ENCODE measurements at places on chromosomes 1 and 21.

- no peak for DNase-seq
Measured at GRCh38 chr1:85459290-85459689, 5.7 kb downstream of the DDAH1 start.

DNA sequence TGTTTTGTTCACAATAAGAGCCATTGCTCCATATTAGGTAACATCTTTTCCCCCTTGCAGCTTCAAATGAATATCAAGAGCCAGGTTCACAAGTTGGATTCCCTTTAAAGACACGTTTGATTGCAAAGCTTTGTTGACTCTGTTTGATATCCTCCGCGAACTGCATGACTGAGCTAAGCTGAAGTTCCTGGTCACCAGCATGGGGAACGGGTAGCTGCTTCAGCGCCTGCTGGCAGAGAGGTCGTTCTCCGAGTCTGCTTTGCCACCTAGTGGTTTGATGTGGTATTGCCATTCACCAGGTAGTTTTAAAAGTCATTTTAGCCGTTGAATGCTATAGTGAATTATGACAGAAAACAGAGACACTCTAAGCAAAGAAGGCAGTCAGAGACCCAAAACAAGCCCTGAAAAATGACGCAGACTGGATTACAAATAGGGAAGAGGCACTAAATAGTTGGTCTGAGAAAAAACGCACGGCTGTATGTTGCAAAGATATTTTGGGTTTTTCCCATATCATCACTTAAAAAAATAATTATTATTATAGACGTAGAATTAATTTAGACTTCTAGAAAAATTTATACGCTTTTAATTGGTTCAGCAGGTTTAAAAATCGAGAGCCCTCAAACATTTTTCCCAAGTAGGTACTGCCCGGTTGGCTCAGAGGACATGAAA, 193.5 kb upstream of the FMN2 start:
- DNase-seq = peak; percentile 85

DNA sequence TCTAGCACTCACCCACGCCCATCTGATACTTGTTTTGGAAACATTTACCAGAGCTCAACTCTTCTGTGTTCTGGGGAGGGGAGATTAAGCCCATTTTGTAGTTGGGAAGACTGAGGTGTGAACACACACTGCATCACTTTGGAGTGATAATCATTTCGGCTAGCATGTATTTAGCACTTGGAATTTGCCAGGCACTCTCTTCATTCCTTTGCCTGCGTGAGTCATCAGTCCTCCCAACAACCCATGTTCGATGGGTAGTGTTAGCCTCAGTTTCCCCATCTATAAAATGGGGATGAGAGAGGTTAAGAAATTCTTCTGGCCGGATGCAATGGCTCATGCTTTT, 182.8 kb upstream of the TMEM51 start:
- DNase-seq = no peak

DNA sequence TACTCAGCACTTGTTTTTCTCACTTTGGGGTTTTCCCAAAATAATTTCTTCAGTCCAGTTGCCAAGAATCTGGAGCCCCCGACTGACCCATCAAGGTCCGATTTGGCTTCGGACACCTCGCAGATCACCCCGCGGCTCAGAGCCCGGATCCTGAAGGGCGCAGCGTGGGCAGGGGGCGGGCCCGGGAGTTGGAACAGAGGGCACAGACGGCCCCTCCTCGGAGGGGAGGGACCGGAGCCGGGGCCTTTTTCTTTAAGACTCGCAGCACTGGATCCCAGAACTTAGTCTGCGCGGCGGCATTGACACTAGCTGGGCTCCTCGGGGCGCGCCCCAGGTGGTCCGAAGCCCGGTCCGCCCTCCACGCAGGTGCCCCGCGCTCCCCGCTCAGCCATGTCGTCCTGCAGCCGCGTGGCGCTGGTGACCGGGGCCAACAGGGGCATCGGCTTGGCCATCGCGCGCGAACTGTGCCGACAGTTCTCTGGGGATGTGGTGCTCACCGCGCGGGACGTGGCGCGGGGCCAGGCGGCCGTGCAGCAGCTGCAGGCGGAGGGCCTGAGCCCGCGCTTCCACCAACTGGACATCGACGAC, at the start of gene CBR3:
Gene CBR3 (plus strand): TSS at position 277 of the 588 bp plus-strand sequence. CDS start 114 bp downstream, at position 391.
- DNase-seq = peak; percentile 86

DNA sequence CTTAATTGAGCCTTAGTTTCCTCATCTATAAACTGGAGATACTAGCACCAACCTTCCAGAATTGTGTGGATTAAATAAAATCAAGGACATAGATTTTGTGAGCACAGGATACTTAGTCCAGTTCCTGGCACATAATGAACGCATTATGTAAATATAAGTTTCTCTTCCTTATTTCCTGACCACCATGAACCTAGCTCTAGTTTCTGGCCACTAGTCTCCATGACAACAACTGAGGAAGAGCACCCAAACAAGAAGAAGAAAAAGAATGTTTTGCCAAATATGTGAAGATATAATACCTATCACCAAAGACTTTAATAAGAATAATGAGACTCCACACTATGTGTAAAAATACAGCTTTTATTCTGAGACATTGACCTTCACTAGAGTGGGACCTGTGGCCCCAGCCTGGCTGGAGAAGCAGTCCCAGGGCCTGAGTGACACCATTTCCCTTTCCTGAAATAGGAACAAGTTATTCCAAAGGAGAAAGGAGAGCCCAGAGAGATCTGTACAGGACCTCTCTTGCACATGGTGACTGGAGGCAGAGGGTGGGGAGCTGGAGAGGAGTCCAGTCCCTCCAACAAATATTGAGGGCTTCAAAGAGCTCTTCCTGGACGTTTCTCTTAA, 940 bp upstream of the USF1 start:
- no peak for DNase-seq

DNA sequence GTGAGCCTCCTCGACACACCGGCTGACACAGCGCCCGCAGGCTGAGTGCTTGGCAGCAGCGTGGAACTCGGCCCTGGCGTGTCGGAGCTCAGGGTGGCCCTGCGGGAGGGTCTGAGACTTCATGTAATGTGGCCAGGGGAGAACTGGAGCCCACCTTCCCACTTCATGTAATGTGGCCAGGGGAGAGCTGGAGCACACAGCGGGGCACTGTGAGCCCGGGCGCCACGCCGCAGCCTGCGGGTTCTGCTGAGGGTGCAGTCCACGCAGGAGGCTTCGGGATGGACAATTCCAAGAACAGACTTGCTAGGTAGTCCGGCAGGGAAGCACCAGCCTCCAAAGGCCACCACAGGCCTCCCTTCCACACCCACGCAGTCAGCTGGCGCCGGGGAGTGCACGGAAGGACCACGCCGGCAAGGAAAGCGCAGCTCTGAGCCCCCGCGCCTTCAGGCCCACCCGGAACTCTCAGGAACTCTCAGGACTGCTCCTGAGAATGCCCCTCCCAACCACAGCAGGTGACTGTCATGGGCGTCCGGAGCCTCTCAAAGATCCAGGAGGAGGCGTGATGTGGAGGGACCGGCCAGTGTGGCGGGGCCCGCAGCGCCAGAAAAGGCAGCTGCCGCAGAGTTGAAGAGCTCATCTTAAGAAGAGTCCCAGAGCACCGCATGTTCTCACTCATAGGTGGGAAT, 19.3 kb upstream of the ADARB1 start:
- no peak for DNase-seq

DNA sequence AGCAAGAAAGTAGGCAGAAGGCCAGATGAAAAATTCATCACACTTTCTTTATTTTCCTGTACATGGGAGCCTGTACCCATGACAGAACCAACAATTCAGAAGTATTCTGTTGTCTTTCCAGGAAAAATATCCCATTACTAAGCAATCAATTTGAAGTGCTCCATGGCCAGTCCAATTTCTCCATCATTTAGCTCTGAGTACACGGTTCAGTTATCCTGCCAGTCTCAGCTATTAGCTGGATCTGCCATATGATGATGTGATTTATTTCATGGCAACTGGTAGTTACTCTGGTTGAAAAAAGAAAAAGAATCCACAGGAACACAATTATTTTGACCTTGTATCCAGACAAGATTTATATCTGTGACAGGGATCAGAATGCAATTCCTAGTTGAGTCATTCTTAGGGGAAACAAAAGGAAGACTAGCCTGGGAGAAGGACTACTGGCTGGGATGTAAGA, 70.6 kb upstream of the GORAB start:
- no peak for DNase-seq

Data from activated effector memory CD4-positive, alpha-beta T cell treated with anti-CD3 and anti-CD28 coated beads, Interleukin-2, amount 50 U/mL, for 16 hours (primary cell).